ENCODE measurements at places on chromosomes 6 and 20.

DNA sequence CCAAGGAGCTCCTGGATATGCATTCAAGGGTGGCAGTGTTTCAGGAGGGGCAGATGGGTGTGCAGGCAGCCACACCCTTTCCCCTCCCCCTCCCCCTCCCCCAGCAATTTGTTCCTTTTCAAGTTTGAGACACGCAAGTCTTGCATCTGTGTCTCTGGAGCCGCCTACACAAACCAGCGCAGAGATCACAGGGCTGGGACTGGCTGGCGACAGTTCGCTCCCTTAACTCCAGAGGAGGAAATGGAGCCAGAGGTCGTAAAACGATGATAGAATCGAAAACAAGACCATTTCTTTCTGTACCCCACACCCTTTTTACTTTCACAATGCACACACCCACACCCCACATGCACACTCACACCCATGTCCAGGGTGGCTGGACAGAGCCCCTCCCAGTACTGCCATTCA is 163.1 kb downstream of the LY86 start:
- no peak for DNase-seq

GRCh38 chr6:144064402-144065212 is 30.8 kb downstream of the SF3B5 start:
- no peak for DNase-seq

DNA sequence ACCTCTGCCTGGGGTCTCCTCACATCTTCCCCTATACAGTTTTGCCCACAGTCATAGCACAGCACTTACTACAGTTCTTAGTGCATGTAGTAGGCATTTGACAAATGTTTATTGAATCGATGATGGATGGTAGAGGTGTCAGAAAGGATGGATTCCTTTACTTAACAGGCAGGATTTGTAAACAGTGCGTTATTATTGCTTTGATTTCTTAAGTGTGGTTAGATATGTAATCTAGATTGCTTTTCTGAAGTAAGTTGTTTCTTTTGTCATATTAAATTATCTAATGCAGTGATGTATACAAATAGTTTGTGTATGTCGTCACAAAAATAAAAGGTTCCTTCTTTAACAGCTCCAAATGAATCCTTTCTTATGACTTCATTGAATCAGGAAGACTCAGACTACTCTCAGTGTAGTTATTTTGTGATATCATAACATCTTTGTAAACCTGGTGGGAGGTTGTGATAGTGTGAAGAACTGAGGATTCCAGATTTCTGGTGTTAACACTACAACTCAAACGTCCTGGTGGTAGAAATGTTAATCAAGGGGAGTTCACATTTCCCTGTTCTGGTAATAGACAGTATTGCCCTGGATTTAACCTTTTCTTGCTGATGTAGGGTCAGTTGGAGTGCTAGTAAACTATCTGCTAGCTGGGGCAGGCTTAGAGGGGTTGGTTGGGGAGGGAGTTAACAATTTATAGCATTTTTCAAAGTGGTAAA is 87.7 kb downstream of the HIVEP1 start:
- DNase-seq = no peak

DNA sequence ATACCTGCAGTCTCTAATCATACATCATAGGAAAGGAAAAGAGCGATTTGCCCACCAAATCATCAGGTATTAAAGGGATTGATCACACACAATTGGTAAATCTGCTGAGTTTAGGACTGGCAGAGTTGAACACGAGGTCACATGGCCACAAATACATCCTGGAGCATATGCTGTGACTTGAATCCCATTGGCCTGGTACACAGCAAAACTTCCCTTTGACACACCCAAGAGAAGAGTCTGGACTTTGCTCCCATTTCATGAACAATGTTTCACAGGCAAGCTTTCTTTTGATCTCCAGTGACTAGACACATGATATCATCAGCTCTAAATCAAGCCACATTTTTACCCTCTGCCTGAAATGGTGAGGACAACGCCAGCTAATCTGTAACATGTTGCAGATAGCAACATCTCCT is 117.9 kb downstream of the ISM1 start:
- no peak for DNase-seq

DNA sequence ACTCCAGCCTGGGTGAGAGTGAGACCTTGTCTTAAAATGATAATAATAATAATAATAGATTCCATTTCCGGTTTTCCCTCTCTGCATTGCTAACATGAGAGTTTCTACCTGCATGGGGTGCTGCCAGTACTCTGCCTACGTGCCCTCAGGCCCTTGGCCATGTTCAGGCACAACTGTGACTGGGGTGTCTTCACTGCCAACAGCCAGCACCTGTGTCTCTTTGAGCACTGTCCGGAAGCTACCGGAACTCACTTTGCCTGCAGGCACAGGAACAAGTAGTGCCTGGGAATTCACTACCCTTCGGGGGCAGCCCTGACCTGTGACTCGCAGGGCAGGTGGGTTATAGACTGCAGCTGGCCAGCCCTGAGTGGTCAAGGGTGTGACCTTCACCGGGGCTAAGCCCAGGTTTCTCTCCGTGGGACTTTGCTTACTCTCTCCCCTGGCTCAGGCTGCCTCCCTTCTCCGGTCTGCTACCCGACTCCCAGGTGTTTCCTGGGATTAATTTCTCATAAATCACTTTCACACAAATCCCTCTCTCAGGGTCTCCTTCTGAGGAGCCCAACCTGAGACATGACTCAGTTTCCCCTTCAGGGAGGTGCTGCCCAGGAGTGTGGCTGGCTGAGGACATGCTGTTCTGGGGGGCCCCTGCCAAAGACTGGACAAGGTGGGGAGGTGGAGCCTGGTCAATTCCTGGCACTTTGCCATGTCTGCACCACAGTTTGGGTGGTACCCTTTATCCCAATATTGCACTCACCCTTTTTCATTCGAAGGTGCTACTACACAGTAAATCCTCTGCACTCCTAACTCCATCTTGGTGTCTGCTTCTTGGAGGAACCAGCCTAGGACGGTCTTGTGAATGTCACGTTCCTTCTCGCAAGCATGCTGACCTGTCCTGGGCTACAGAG is 79.5 kb upstream of the RALGAPA2 start:
- no peak for DNase-seq

GRCh38 chr6:139327038-139327437 is 35.2 kb upstream of the TXLNB start:
- DNase-seq = no peak

DNA sequence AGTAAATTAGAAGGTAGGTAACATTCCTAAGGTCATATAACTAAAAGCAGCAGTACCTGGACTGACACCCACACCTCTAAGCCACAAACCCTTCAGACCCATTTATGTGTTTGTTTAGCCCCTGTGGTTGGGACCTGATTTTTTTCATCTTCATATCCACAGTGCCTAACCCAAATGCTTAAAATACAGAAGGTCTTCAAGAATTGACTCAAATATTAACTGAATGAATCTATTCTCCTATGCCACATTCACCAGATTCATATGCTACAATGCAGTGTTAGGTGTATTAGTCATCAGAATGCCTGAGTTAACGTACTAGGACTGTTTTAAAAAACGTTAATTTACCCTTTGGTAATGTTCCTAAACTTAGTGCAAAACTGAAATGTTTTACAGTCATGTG is 124.8 kb downstream of the AHI1 start:
- DNase-seq = no peak

DNA sequence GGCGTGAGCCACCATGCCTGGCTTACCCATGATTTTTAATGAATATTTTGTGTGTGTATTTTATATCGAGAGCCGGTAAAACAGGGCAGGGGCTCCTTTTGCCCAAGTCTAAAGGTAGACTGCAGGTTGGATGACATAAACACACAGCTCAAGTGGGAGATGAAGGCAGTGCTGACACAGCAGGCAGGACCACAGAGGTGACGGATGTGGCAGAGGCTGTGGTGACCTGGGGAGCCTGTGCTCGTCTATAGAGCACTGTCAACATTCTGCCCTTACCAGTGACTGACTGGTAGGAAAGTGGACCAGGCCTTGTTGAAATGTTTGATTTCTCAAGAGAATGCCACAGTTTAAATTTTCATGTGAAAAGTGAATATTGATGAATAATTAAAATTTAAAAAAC is 137.5 kb downstream of the ZFP64 start:
- no peak for DNase-seq

DNA sequence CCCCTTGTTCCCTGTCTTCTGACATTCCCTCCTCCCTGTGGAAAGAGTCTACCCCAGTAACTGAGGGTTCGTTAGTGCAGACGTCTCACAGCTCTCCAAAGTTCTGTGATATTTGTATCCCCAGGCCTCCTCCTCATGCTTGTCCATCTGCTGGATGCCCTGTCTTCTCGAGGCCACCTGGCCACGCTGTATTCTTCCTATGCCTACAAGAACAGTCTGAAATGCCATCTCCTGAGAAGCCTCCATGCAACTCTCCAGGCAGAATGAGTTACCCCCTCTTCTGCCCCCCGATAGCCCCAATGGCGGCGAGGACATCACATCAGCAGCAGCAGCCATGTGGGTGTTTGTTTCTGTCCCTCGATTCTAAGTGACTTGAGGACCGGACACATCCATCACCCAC is 9.3 kb downstream of the ULBP2 start:
- DNase-seq = peak; percentile 11

GRCh38 chr20:53685070-53685595 is 91.5 kb upstream of the ZNF217 start:
- DNase-seq = no peak

GRCh38 chr20:18705910-18706309 is 107.7 kb upstream of the SCP2D1 start:
- no peak for DNase-seq

DNA sequence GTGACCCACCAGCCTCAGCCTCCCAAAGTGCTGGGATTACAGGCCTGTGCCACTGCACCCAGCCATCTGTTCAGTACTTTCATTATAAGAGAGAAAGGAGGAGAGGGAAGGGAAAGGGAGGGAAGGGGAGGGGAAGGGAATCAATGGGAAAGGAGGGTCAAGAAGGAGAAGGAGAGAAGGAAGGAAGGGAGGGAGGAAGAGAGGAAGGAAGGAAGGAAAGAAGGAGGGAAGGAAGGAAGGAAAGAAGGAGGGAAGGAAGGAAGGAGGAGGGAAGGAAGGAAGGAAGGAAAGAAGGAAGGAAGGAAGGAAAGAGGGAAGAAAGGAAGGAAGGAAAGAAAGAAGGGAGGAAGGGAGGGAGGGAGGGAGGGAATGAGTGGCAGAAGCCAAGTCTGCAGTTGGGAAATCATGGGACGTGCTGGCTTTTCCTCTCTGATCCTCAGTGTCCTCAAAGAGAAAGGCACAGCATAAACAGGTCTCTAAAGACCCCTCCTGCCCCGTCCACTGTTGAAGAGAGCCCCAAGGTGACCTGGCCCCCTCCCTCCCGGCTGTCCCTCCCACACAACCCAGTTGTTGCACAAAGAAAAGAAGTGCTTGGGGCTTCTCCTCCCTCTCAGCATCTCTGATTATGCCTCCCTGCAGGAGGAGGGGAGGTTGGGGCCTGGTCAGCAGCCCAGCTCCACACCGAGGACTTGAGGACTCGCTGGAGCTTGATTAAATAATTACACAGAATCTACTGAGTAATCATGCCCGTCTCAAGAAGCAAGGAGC is 69.1 kb upstream of the TOP1 start:
- no peak for DNase-seq

DNA sequence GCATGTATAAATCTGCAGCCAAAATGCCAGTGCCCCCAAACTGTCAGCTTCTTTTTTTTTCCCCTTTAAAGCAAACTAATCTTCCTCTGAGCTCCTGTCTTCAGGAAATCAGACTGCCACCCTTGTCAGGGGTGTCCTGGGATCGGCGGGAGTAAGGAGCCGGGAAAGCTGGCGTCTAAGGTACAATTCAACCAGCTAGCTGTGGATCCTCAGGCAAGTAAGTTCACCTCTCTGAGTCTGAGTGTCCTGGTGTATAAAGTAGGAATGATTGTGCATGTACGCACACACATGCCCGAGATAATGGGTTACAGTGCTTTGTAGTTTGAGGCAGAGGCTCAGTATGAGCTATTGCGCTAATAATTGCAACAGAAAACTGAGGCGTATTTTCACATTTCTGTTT is 98.3 kb downstream of the ANKRD60 start:
- peak; percentile 37 for DNase-seq

- DNase-seq = no peak
Observed at GRCh38 chr6:5898563-5898962, 108.2 kb downstream of the NRN1 start.

DNA sequence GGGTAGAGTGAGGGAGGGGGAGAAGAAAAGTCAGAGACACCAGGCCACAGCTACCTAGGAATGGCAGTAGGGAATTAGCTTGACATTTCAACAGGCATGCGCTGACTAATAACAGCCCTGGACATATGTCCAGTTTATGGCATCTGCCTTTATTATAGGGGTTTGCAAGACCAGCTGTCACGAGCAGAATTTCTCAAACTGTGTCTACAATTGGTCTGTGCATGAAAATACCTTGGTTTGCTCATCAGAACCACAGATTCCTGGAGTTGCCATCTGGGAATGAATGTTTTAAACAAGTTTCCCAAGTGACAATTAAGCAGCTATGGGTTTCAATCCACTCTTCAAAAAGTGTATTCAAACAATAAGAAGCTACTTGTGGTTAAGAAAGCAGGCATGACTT is 110.3 kb upstream of the ENPP5 start:
- no peak for DNase-seq

- peak; percentile 66 for DNase-seq
Observed at GRCh38 chr20:45470262-45470931, 844 bp downstream of the WFDC2 start.

- DNase-seq = peak; percentile 77
Observed at GRCh38 chr6:85321906-85322305, 128.0 kb upstream of the NT5E start.

GRCh38 chr6:52420668-52421358 is 671 bp downstream of the EFHC1 start:
- DNase-seq = peak; percentile 77

DNA sequence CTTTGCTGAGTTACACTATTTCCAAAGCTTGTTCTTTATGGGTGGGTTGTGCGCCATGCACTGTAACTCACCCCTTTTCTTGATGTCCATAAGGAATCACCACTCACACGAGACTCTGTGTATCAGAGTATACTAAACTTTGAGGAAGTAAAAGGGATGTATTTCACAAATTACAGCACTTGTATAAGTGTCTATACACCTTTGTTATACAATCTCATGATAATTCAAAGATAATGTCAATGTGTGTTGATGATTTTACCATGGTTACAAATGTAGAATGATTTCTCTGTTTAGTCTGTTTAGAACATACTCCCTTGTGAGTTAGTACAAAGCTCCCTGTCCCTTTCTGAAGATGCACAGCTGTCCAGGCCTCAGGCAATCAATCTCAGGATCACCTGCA is 922.2 kb upstream of the MAP3K7 start:
- DNase-seq = no peak

GRCh38 chr20:12955611-12956010 is 53.2 kb upstream of the SPTLC3 start:
- no peak for DNase-seq

- no peak for DNase-seq
Observed at GRCh38 chr20:10897336-10897735, 223.5 kb upstream of the JAG1 start.

DNA sequence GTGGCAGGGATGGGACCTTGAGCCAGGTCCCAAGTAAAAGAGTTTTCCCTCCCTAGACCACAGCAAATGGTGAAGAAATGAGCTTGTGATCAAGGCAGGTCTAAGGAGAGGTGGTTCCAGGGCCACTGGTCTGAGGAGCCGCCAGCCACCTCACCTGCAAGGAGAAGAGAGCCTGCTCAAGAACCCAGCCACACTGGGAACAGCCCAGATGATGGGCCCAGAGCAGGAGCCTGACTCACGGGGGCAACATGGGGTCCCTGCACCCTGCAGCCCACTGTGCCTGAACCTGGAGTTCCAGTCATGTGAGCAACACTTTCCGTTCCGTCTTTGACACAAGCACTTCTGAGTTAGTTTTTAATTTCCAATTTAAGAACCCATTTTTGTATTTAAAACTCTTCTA is 204.5 kb upstream of the CDH4 start:
- DNase-seq = no peak

GRCh38 chr6:149763866-149764265 is 14.3 kb downstream of the PCMT1 start:
- DNase-seq = no peak
